NCI-H2171 treated with DMSO at 0.1 percent for 48 hours (cell line): ENCODE measurements at places on chromosomes 6 and 20.

- no peak for DNase-seq
Observed at GRCh38 chr20:48169650-48170225, 384.5 kb upstream of the SULF2 start.

DNA sequence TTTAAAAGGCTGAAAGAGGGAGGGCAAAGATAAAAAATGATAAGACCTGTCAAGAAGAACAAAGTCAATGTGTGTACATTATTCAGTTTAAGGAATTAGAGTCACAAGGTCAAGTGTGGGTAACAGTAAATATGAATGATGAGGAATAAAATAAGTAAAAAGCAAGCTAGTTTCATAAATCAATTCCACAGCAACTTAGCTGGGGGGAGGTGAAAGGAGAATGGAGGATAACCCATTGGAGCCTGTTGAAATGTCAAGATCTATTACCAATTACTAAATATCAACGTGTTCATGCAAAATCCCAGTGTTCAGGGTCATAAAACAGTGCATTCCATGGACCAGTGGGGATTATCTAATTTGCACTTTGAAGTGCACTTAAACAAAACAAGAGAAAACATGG, 242.9 kb downstream of the TBX18 start:
- no peak for DNase-seq

GRCh38 chr6:100336876-100337275, 127.8 kb downstream of the SIM1 start:
- no peak for DNase-seq

GRCh38 chr6:113423956-113424355, 433.2 kb upstream of the MARCKS start:
- no peak for DNase-seq

GRCh38 chr6:99641270-99641669, 34.6 kb downstream of the PRDM13 start:
- DNase-seq = no peak

DNA sequence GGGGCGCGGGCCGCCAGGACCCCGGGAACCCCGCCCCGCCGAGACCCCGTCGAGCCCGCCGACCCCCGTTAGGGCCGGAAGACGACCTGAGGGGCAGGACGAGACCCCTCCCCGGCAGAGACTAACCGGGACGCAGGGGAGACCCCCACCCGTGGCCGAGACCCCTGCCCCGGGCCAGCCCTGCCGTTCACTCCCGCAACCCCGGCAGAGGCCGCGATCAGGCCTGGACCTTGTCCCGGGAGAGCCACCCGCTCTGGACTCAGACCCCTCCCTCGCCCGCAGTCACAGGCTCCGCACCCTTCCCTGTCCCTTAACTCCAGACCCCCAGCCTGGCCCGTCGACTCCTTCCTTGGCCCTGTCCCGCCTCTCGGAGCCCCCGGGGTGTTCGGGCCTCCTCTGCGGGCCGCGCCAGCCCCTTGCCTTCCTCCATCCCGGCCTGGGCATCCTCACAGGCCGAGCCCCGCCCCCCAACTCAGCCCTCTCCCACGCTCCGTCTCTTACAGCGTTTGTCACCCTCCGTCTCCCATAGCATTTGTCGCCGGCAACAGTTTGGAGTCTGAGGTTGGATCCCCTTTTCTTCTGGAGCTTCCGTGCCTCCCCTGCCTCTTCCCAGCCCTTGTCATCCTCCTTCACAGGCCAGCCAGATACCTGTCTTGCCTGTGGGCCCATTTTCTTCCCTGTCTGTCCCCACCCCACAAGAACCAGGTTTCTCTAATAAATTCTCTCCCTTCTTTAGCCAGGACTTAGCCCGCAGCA, 569 bp downstream of the TCEA2 start:
- peak; percentile 24 for DNase-seq

DNA sequence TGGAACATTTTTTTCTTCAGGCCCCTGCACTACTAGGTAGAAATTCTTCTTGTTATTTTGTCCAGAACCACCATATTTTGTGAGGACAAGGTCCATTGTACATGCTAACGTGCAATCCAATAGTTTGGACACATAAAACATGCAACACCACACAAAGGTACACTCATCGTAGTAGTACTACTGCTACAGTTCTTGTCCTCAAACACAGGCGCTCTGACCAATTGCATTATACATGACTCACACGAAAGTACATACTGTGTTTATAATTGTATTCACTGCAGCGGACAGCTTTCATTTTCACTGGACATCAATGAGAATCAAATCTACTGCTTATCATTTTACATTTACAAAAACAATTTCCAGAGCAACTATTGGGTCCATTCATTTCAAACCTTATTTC, 15.3 kb upstream of the SMLR1 start:
- DNase-seq = no peak

DNA sequence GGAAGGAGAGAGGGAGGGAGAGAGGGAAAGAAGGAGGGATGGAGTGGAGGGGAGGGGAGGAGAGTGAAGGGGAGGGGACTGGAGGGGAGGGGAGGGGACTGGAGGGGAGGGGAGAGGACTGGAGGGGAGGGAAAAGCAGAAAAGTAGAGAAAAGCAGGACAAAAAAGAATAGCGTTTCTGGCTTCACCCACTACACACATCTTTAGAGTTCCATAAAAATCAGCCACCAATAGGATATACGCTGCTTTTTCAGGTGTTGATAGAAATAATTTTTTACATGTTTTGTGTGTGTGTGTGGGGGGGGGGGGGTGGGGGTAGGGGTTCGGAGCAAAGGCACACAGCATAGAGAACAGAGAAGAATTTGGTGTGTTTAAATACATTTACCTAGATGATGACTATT, 1259.1 kb downstream of the EPHA7 start:
- no peak for DNase-seq

DNA sequence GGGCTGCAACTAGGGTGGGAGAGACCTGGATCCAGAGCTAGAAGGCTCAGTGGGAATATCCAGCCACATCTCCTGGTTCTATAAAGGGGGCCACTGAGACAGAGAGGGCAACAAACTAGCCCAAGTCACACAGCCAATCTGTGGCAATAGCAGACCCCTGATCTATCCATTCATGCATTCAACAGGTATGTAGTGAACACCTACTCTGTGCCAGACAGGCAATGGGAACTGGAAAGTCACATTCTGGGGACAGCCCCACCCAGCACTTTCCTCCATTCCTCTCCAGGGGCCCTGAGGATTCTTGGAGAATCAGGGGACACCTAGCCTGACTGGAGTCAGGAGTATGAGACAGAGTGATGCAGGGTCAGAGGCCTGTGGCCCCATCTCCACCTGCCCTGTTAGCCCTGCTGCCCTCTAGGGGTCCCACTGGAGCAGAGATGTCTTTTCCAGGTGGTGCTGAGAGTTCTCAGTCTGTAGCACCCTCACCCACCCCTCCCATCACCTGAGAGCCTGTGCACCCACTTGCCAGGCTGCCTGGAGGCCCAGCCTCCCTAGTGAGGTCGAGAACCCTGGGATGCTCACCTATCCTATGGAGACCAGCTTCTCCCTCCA, 13.6 kb downstream of the BPIFA2 start:
- no peak for DNase-seq

GRCh38 chr6:137731960-137732616, 135.0 kb upstream of the TNFAIP3 start:
- DNase-seq = no peak

GRCh38 chr20:10282979-10283456, 64.4 kb downstream of the SNAP25 start:
- no peak for DNase-seq
